LoVo (cell line): ENCODE measurements at places on chromosomes 1 and 21.

DNA sequence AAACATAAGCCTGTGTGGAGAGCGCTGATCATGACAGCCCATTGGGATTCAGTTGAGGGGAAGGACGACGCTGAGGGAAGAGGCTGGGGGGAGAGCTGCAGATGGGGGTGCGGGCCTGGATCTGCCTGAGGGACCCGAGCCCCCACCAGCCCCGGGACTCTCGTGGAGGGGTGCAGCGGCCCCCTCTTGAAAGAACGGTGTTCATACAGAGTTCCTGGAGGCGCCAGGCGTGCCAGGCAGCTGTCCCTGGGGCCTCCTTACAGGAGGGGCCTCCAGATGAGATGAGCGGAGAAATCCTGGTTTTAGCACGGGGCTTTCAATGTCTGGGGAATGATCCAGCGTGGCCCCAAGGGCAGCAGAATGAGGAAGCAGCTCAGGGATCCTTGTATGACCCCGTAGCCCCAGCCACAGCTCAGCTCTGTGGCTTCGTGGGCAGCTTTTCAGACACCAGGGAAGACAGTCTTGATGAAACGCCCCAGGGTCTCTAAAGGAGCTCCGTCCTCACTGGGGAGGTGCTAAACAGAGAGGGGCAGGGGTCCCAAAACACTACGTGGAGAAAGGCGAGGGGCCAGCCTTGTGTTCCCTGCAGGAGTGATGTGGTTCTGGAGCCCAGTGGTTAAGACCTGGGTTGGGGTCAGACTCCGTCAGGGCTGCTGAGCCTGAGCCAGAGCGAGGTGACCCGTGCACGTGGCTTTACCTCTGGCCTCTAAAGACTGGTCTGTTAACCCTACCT lies 7.2 kb upstream of the DSCAM start:
- no peak for DNase-seq

DNA sequence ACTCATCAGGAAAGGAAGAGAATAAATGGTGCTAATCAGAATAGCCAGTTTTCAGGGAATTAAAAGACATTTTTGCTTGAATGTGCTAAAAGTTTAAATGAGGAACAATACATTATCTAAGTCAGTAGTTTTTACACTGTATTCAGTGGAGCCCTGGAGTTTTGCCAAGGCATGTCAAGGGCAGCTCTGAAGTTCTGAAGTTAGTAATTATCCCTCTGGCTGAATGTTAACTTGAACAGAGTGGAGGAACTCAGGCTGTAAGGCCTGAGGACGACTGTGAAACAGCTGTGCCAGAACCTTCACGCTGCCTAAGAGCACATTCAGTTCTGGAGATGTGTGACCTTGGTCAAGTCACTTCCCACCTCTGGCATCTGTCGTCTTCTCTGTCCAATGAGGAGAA lies 68.1 kb downstream of the EDEM3 start:
- no peak for DNase-seq

GRCh38 chr21:34970167-34970500 lies 79.0 kb downstream of the RUNX1 start:
- DNase-seq: no peak

DNA sequence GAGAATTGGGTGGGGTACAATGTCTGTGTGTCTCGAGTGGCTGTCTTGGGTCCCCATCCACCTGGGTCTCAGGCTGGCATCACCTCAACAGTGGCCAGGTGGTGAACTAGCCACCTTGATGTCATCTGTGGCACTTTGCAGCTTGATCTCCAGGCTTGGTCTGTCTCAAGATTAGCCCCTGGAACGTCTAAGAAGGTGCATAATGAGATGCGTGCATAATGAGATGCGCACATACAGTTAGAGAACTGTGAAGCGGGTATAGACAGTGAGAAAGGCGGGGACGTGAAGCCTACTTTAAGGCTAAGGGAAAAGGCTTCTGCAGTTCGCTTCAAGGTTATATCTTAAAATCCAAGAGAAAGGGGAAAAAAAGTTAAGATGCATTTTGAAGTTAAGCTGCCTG lies 98.7 kb downstream of the WDR4 start:
- no peak for DNase-seq
